GM04504 (cell line): ENCODE measurements at places on chromosomes 2 and 18.

DNA sequence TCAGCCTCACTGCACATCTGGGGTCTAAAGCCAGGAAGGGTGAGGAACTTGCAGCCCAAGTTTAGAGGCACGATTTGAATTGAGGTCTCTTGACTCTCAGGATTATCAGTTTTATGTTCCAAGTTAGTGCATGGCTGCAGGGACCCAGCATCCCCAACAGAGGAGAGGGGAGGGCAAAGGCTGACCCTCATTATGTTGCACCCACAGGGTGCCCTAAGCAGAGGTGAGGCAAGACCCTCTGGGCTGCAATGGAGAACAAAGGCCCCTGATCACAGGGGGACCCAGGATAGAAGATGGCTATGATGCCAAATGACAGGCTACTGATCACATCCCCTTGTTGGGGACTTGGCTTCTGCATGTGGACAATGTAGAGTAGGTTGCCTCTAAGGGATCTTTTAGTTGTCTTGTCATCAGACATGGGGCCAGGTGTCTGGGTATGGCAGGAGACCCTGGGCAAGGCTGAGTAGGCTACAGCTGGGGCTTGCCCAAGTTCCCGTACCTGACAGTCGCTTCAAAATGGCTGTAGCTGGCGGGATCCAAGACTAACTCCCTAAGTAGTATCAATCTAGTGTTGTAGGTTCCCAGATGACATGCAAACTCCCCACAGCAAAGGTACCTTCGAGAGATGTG lies 4.5 kb upstream of the GDF7 start:
- no peak for DNase-seq

GRCh38 chr18:49038423-49038822 lies 87.7 kb upstream of the SMAD7 start:
- no peak for DNase-seq

GRCh38 chr2:86284987-86285386 lies 52.4 kb downstream of the REEP1 start:
- DNase-seq, result no peak

GRCh38 chr2:15311926-15312325 lies 249.2 kb downstream of the NBAS start:
- DNase-seq, result no peak
